ENCODE measurements at places on chromosomes 11 and 22. TPM values are rescaled to one million over a fixed set of nuclear protein-coding genes. Genes with fewer than 3 reads are reported as not detected.
A peak's percentile ranks its signal among the peaks of the same experiment; 100 is the strongest.

- no peak overlapping the region for H3K4me3 ChIP-seq
- H3K36me3 ChIP-seq = peaks cover 7% of the 10 kb centered on the region
- peaks cover 33% of the 10 kb centered on the region for H3K4me1 ChIP-seq
- no peak for DNase-seq
- no peaks in the 10 kb centered on the region for H3K27me3 ChIP-seq
- peak overlapping the region; percentile 63 for H3K27ac ChIP-seq
Measured at GRCh38 chr22:37514526-37515051, 4.6 kb downstream of the CARD10 start.

- DNase-seq = no peak
- no peaks in the 10 kb centered on the region for H3K27me3 ChIP-seq
- H3K4me3 ChIP-seq = no peak overlapping the region
Measured at GRCh38 chr11:108307751-108308150, 84.9 kb downstream of the ATM start.

C1QTNF4 gene
- 0.75 TPM for total RNA-seq

DNA sequence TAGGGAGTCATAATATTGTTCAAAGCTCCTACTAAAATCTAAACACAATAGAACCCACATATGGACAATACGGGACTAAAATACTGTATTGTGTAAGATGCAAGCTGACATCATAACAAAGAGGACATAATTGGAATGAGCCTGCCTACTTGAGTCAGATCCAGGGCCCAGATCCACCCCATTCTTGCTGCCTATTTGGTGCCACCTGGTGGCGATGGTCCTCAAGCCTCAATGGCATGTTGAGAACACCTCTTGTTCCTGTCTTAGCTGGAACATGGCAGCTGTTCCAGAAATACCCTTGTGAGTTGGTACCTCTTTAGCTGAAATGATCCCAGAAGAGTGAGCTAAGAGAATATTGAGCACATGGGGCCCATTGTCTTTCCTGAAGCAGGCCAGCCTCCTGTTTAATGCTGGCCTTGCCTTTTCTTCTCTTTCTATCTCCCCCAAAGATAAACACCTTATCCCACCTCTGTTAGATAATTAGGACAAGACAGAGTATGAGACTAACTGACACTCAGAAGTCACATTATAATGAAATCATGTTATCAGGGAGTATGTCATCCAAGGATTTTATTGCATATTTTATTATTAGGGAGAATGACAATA, 680.9 kb upstream of the ANO5 start:
- H3K36me3 ChIP-seq = no peaks in the 10 kb centered on the region
- no peak overlapping the region for H3K4me3 ChIP-seq
- peak; percentile 79 for DNase-seq
- H3K27me3 ChIP-seq = no peaks in the 10 kb centered on the region
- H3K4me1 ChIP-seq = no peaks in the 10 kb centered on the region

GRCh38 chr11:115887316-115887715, 383.1 kb upstream of the CADM1 start:
- H3K27me3 ChIP-seq = peaks cover 5% of the 10 kb centered on the region
- no peak overlapping the region for H3K4me3 ChIP-seq

LDHAL6A gene
- total RNA-seq = 0.59 TPM

- no peaks in the 10 kb centered on the region for H3K27me3 ChIP-seq
- peaks cover 13% of the 10 kb centered on the region for H3K4me1 ChIP-seq
- H3K27ac ChIP-seq = peak within 1 kb of the TSS; percentile 36
- no peaks in the 10 kb centered on the region for H3K36me3 ChIP-seq
- peak within 1 kb of the TSS; percentile 94 for H3K4me3 ChIP-seq
Measured at GRCh38 chr22:23786752-23787599, at the start of gene SMARCB1. Gene SMARCB1, plus strand, starts transcription at chr22:23786966. Its CDS starts 204 bp downstream, at chr22:23787170.

GRCh38 chr22:49937758-49938564, 19.5 kb downstream of the CRELD2 start:
- H3K4me1 ChIP-seq = peaks cover 6% of the 10 kb centered on the region

GRCh38 chr22:29727131-29727523, 7.3 kb downstream of the CABP7 start:
- H3K4me3 ChIP-seq = no peak overlapping the region
- H3K4me1 ChIP-seq = peaks cover 3% of the 10 kb centered on the region
- DNase-seq = peak; percentile 68
- no peak overlapping the region for H3K27ac ChIP-seq
- no peaks in the 10 kb centered on the region for H3K36me3 ChIP-seq

- H3K27me3 ChIP-seq = no peaks in the 10 kb centered on the region
- H3K4me3 ChIP-seq = no peak overlapping the region
- peak; percentile 91 for DNase-seq
- peaks cover 6% of the 10 kb centered on the region for H3K36me3 ChIP-seq
- peak overlapping the region; percentile 97 for H3K27ac ChIP-seq
Measured at GRCh38 chr11:119361056-119361787, 14.7 kb upstream of the MFRP start.

DNA sequence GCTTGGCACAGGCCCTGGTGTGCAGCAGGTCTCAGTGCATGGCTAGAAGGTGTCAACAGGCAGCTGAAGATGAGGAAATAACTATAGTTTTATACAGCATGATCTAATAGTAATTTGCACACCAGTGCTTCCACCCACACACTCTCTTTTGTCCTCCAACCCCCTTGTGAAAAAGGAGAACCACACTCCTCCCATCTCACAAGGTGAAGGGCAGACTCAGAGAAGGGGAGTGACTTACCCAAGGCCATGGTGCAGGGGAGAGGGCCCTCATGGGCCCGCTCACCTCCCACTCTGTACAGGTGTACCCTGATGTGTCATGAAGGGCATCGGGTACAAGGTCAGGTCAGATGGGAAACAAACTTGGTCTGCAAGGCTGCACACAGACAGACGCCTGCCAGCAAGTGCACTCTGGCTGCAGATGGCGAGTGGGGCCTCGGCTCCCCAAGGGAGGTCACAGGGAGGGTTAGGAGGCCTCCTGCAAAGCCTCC, 53.4 kb downstream of the DGCR2 start:
- no peak overlapping the region for H3K4me3 ChIP-seq
- H3K27ac ChIP-seq = no peak overlapping the region
- H3K36me3 ChIP-seq = peaks cover 5% of the 10 kb centered on the region
- no peaks in the 10 kb centered on the region for H3K4me1 ChIP-seq

P2RY6 gene
- total RNA-seq = 48.4 TPM

IFITM1 gene
- total RNA-seq = 3.2 TPM

GRCh38 chr11:123800036-123800435, 6.1 kb downstream of the OR6M1 start:
- H3K4me3 ChIP-seq = no peak overlapping the region
- H3K27ac ChIP-seq = no peak overlapping the region
- no peaks in the 10 kb centered on the region for H3K4me1 ChIP-seq
- no peaks in the 10 kb centered on the region for H3K36me3 ChIP-seq
- H3K27me3 ChIP-seq = no peaks in the 10 kb centered on the region
- no peak for DNase-seq

WEE1 gene
- 116 TPM for total RNA-seq

- H3K36me3 ChIP-seq = peaks cover 3% of the 10 kb centered on the region
- no peak overlapping the region for H3K27ac ChIP-seq
- no peaks in the 10 kb centered on the region for H3K27me3 ChIP-seq
- no peaks in the 10 kb centered on the region for H3K4me1 ChIP-seq
- no peak overlapping the region for H3K4me3 ChIP-seq
- no peak for DNase-seq
Measured at GRCh38 chr11:882596-882995, 28.0 kb downstream of the CHID1 start.

- H3K36me3 ChIP-seq = no peaks in the 10 kb centered on the region
- no peaks in the 10 kb centered on the region for H3K27me3 ChIP-seq
- H3K27ac ChIP-seq = no peak overlapping the region
- DNase-seq = no peak
- H3K4me3 ChIP-seq = no peak overlapping the region
Measured at GRCh38 chr11:123255909-123256308, 60.9 kb upstream of the CLMP start.

DNA sequence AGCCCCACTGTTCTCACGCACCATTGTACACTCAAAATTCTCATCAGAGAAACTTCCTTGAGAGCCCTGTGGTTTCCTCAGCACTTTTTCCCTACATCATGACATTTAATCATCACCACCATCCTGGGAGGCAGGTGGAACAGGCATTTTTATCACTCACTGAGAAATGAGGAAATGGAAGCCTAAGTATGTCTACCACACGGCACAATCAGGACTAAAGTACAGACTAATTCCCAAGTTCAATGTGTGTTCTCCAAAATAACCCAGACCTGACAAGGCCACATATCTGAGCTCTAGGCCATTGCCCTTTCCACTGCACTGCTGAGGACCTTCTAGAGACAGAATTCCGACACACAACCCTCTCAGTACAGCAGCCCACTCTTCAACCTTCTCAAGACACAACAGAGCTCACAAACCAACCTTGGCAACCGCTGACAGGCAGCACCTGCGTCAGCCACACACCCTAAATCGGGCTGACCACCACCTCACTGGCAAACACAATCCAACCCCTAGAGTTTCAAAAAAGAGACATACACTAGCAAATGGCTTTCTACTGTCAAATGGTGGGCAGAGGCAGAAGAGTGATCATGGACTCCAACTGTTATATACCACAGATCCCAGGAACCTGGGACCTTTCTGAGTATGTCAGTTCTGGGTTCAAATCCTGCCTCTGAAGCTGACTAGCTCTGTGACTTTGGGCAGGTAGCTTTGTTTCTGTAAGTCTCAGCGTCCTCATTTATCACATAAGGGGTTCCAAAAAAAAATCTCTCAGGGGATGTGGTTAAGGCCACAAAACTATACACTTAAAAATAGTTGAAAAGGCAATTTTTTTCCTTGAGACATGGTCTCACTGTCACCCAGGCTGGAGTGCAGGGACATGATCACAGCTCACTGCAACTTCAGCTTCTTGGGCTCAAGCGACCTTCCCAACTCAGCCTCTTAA, 16.3 kb downstream of the SMCO4 start:
- H3K4me3 ChIP-seq = no peak overlapping the region
- no peaks in the 10 kb centered on the region for H3K36me3 ChIP-seq

DNA sequence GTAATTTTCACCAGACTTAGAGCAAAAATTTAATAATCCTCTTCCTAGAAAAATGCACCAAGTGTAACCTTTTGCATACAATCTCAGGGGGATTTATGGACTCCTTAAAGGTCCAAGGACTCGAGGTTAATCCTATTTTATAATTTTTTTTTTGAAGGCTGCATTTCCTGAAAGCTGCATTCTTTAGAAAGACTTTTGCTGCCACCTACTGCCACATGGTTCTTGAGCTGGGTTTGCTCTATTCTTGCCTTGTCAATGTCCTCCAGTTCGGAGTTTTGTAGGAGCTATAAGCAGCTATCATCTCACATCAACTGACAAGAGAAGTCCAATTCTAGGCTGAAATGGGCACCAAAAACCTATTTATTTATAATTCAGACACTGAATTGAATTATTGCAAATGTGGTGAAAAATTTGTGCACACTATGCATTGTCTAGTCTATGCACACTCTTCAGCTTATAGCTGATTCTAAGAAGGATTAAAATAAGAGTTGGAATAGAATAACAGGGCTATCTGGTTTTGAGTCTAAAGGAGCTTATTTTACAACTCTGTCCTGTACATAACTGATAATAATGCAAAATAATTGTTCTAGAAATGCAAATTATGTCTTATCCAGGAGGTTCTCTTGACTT, 31.3 kb downstream of the TRAF6 start:
- H3K4me1 ChIP-seq = no peaks in the 10 kb centered on the region
- DNase-seq = peak; percentile 57
- no peaks in the 10 kb centered on the region for H3K27me3 ChIP-seq

KCNK4 gene
- total RNA-seq = not detected

- peak overlapping the region; percentile 49 for H3K27ac ChIP-seq
- H3K27me3 ChIP-seq = no peaks in the 10 kb centered on the region
- H3K36me3 ChIP-seq = no peaks in the 10 kb centered on the region
Measured at GRCh38 chr22:30566125-30566524, 8.3 kb downstream of the GAL3ST1 start.

DNAJC4 gene
- total RNA-seq = 22.9 TPM

DNA sequence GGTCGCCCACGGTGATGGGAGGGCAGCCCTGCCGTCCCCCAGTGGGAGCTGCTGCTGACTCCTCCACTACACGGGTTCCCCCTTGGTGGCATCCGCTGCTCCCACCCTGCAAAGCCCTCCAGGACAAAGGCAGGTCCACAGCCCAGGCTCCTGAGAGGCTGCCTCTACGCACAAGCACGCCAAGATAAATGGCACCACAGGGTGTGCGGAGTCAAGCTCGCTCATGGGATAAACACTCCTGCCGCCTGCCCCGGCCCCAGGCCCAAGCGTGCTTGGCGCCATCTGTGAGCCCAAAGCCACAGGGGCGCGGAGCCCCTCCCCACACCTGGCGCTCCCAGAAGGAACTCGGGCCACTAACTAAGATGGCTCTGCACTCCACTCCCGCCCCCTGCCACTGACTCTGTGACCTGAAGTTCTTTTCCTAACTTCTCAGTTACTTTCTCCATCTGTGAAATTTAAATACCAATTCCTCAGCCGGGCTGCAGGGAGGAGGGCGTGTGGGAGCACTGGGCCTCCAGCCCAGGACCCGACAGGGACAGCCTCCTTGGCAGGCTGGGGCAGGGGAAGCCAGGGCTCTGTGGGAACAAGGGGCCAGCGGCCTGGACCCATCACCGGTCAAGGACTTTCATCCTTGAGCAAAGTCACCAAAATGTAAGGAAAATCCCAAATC, 14.9 kb downstream of the EHD1 start:
- peaks cover 8% of the 10 kb centered on the region for H3K36me3 ChIP-seq
- DNase-seq = no peak
- no peak overlapping the region for H3K4me3 ChIP-seq
- H3K27ac ChIP-seq = peak overlapping the region; percentile 76
- peaks cover 44% of the 10 kb centered on the region for H3K4me1 ChIP-seq

TIGD3 gene
- 3.2 TPM for total RNA-seq

GRCh38 chr11:86938203-86938899, 16.8 kb downstream of the FZD4 start:
- H3K36me3 ChIP-seq = no peaks in the 10 kb centered on the region
- peaks cover 51% of the 10 kb centered on the region for H3K4me1 ChIP-seq
- H3K27ac ChIP-seq = no peak overlapping the region

DNA sequence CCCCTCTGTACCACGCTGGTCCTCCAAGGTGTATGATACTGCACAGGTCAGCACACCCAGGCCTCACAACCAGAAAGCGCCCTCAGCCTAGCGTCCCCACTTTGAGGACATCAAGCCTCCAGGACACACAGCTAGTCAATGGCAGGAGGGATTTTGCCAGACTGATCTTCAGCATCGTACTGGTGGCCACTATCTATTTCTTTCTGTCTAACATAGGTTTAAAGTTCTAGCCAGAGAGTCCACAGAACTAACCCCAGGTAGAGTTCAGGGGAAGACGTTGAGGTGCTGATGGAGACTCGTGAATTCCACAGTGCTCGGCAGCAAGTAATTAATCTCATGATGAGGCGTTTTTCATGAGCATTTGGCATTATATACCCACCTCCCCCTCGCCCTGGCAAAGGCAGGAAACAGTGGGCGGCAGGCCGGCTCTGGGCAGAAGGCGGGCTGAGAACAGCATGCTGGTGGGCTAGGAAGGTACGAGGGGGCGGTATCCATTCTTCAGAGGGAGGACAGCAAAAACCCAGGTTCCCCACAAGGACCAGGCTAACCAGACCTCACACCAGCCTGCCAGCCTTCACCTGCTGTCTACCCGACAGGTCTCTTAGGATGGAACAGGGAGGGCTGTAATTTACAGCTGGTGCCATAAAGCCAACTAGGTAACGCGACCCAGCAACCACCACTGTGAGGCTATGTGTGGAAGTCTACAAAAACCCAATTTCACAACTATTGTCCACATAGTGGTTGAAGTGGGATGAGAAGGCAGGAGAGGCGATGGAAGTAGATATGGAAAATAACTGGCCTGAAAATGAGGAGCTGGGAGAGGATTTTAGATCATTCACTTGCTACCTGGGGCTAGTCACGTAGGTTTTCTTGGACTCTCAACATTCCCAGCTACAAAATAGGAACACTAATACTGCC, 18.5 kb downstream of the MYH9 start:
- H3K27ac ChIP-seq = peak overlapping the region; percentile 79
- DNase-seq = no peak
- no peaks in the 10 kb centered on the region for H3K27me3 ChIP-seq
- no peak overlapping the region for H3K4me3 ChIP-seq
- H3K36me3 ChIP-seq = no peaks in the 10 kb centered on the region
